Naive thymus-derived CD8-positive, alpha-beta T cell (primary cell): ENCODE measurements at places on chromosomes 11 and 22. TPM values are rescaled to one million over a fixed set of nuclear protein-coding genes. Genes with fewer than 3 reads are reported as not detected.

PRG3 gene
- total RNA-seq: not detected

SHANK3 gene
- total RNA-seq: 0.05 TPM

APOA1 gene
- 0.81 TPM for total RNA-seq

POU2AF2 gene
- not detected for total RNA-seq

HEPHL1 gene
- not detected for total RNA-seq

SLC29A2 gene
- total RNA-seq: 13.9 TPM

LDHAL6A gene
- not detected for total RNA-seq

DNA sequence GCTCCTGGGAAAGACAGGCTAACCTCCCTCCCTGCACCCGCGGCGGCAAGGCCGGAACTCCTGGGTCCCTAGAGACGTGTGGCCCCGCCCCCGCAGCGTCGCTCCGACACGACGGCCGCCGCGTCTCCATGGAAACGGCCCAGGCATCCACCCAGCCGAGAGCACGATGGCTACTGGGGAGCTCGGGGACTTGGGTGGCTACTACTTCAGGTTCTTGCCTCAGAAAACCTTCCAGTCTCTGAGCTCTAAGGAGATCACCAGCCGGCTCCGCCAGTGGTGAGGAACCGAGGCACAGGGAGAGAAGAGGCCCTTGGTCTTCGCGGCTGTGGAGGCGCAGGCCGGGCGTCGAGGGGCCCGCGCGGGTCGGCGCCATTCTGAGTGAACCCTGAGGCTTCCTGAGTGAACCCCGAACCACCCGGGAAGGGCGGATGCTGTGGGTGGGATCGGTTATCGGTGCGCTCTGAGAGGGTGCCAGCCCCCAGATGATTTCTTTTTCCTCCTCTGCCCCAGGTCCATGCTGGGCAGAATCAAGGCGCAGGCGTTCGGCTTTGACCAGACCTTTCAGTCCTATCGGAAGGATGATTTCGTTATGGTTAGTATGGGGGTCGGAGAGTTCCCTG, at the start of gene CFAP300:
Gene CFAP300 (plus strand): TSS at position 133 of the 620 bp plus-strand sequence. CDS start 34 bp downstream, at position 167.
- H3K27ac ChIP-seq: no peak within 1 kb of the TSS
- peak within 1 kb of the TSS; percentile 52 for H3K4me3 ChIP-seq
- peaks cover 41% of the 10 kb centered on the region for H3K27me3 ChIP-seq
- H3K36me3 ChIP-seq: peaks cover 20% of the 10 kb centered on the region
- peak; percentile 11 for DNase-seq
- peaks cover 13% of the 10 kb centered on the region for H3K4me1 ChIP-seq

DNA sequence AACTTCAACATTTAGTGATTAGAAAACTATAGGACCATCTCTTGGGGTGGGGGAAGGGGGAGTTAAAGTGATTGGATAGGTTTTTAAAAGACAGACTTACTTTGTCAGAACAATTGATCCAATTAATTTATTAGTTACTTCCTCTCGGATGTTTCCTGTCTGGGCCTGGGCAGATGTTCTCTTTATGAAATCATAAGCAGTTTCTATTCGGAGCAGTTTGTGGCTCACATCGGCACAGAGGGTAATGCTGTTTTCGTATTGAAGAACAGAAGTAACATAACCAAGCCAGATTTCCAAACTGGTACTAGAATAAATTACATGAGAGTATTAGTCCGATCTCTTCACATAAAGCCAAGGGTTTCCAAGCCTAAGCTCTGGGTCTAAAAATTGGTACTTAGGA, 20.6 kb downstream of the PIWIL3 start:
- no peak for DNase-seq
- H3K36me3 ChIP-seq: no peaks in the 10 kb centered on the region
- peaks cover 4% of the 10 kb centered on the region for H3K27me3 ChIP-seq
- no peak overlapping the region for H3K27ac ChIP-seq
- no peaks in the 10 kb centered on the region for H3K4me1 ChIP-seq
- H3K4me3 ChIP-seq: no peak overlapping the region

DNA sequence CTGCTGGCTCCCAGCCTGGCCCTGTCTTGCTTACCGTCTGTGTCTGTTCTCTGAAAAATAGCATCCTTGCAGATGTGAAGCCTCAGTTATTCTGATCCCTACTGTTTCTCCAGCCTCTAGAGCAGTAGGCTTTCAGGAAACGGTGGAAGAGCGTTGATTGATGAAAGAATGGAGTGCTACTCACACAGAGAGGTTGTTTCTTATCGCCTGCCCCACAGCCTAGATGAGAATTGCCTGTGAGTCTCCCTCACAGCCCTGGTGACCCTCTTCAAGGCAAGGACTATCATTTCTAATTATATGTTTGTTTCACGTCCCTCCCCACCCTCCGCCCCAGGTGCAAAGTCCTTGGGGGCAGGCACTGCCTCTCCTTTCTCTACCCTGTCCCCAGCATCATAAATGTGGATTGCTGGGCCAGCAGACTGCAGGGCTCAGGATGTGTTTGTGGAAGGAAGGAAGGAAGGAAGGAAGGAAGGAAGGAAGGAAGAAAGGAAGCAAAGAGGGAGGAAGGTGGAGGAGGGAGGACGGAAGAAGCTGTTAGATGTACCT, 575.3 kb upstream of the B3GAT1 start:
- no peak for DNase-seq
- no peak overlapping the region for H3K27ac ChIP-seq
- peaks cover 5% of the 10 kb centered on the region for H3K4me1 ChIP-seq
- no peaks in the 10 kb centered on the region for H3K36me3 ChIP-seq

DNA sequence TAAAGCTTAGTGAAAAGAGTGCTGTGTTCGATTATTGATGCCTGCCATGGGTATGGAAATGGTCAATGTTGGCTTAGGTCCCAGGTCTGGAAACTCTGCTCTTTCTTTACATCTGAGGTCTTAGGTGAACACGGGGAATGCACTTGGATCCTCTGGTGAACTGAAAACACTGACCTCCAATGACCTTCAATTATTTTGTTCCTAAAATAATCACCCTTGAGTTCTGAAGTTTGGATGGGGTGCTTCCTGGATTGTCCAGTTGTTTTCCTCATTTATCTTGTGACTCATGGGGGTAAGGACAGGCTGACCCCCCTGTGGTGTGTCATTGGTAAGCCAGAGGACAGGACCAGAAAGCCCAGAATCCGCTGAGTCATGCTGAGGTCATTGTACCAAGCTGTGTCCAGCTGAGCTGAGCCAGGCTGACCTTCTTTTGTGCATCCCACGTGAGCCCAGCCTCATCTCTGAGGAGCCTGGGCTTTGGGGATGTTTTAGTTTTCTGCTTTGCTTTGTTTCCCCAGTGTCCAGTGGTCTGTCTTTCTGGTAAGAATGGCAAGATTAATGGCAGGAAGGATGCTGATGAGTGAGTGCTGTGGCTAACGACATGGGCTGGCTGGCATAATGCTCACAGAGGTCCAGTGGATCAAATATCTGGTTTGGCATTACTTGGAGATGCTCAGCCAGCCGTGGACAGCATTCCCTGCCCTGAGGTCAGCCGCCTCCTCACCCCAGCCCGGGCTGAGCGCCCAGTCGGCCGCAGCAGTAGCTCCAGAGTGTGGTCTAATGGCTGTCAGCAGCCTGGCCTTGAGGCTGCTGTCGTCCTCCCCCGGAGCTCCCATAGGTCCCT, 35.6 kb downstream of the AMPD3 start:
- DNase-seq: no peak
- H3K4me1 ChIP-seq: peaks cover 15% of the 10 kb centered on the region
- H3K27me3 ChIP-seq: no peaks in the 10 kb centered on the region
- no peak overlapping the region for H3K4me3 ChIP-seq
- no peak overlapping the region for H3K27ac ChIP-seq
- peaks cover 89% of the 10 kb centered on the region for H3K36me3 ChIP-seq
